SK-MEL-5 (cell line): ENCODE measurements at places on chromosomes 1 and 21.

GRCh38 chr1:173917635-173918493 is 737 bp upstream of the SERPINC1 start:
- no peak for DNase-seq

DNA sequence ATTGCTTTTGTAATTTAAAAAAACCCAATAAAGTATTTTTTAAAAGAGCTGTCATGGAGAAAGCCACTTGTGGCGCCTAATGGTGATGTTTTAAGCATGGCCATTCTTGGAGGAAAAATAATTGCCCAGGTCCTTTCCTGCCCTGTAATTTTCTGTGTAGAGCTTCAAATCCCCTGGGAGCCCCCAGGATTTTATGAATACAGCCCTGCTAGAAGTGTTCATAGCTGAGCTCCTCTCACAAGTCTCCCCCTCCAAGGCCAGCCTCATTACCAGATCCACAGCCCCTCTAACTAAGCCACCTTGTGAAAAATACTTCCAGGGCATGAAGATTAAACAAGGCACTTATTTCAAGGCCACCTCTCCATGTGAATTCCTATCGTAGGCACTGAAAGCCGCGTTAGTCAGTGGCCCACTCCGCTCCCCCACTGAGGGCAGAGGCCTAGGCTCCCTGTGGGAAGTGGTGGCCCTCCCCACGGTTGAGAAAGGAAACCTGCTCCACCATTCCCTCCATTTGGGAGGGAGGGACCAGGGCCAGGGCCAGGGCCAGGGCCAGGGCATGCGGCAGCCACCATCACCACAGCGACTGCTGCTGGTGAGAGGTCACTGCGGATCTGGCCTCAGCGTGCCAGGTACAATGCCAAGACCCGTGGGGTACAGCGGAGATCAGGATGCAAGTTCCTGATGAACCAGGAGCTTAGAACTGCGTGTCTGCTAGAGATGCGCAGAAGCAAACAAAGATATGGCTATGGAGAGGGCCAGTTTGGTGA is 83.1 kb downstream of the KCNN3 start:
- no peak for DNase-seq

DNA sequence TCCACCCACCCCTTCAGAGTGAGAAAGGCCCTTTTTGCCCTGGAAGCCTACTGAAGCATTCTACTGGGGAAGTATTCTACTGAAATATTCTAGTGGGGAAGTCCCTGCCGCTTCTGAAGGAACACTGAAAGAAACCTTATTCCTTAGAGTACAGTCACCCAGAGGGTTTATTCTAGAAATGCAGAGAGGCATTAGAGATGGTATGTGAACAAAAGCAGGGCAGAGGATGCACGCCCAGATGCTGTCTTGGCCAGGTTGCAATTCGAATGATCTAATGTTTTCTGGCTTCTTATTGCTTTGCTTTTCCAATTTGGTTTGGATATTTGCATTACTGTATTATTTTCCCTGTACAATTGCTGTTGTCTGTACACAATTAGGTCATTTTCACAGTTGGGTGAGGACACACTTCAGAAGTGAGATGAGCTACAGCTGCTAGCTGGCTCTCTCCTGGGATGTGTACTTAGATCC is 37.1 kb downstream of the CCN1 start:
- no peak for DNase-seq

DNA sequence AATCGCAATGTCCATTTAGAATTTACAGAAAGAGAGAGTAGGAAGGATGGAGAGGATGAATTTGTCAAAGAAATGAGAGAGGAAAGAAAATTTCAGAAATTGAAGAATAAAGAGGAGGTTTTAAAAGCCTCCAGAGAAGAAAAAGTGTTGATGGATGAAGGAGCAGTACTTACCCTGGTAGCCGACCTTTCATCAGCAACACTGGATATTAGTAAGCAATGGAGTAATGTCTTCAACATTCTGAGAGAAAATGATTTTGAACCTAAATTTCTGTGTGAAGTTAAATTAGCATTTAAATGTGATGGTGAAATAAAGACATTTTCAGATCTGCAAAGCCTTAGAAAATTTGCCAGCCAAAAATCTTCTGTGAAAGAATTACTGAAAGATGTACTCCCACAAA is 12.5 kb downstream of the L1TD1 start:
- DNase-seq: no peak

DNA sequence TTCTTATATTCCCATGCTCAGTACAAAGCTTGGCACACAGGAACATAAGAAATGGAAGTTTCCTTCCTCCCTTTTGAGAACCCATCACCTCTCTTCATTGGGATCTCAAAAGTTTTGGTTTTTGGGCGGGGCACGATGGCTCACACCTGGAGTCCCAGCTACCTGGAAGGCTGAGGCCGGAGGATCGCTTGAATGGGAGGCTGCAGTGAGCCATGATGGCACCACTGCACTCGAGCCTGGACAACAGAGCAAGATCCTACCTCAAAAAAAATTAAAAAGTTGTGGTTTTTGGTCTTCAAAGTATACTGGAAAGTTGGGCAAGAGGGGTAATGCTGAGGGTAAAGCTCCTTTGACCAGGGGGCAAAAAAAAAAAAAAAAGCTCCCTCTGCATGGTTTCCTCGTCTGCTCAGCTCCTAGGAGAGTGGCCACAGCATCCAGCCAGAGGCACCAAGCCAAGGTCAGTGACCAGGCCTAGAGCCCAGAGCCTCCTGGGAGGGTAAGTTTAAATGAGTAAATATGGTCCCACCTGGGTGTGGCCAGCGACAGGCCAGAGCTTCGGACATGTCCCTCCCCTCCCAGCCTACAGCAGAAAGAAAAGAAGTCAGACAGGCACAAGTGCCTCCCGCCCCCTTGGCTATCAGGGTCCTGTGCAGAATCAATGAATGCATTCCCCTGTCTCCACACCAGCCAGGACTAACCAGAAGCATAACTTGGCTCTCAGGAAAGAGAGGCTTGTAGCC is 5.0 kb downstream of the MEF2D start:
- DNase-seq: no peak

DNA sequence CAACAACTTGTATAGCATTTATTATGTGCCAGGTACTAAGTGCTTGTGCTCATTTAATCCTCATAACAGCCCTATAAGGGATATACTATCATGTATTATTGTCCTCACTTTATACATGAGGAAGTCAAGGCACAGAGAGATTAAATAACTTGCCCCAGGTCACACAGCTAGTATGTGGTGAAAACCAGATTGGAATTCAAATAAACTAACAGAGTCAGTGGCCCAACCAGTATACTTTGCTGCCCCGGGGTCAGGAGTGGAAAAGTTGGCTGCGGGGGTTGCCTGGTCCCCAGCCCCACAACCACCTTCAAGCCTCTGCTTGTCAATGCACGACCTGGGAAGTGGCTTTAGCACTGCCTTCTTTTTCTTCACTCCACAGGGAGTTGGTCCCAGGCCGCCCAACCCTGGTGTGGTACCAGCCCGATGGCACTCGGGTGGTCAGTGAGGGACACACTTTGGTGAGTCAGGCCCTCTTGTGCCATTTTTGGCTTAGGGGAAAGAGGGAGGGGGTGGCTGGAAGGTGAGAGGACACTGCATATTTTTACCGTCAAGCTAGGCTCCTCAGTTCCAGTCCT is 2.5 kb downstream of the ADAM15 start:
- no peak for DNase-seq
